Fibroblast of lung (primary cell): ENCODE measurements at places on chromosomes 1 and 21. TPM values are rescaled to one million over a fixed set of nuclear protein-coding genes. Genes with fewer than 3 reads are reported as not detected.

DNA sequence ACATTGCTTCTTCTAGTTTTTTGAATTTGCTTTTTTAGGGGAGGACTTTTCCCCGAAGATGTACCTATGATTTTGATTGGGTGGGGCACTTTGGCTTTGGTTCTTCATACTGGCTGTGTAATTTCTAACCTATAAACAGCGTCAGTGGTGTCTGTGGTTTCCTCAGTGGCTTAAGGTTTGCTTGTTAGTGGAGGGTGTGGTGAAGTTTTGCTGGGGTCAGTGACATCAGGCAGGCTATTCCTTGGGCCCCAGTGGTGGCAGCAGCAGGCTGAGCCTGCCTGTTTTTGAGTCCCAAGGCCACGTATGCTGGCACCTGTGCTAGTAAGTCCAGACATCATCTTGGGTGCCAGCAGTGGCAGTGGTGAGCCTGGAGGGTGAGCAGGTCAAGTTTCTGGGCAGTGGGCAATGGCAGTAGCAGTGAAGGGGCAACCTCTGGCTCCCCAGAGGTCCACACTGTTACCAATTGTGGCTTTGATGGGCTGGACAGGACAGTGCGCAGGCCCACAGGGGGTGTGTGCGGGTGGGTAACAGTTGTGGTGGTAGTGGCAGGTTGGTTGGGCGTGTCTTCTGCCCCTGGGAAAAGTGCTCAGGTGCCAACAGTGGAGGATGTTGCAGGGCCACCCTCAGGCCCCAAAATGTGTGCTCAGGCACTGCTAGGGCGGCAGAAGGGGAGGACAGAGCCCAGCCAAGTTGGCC, 54.9 kb upstream of the B3GALT2 start:
- no peaks in the 10 kb centered on the region for H3K4me1 ChIP-seq
- DNase-seq: no peak
- H3K27ac ChIP-seq: no peak overlapping the region
- H3K27me3 ChIP-seq: no peaks in the 10 kb centered on the region

- no peak for DNase-seq
- H3K4me1 ChIP-seq: peaks cover 5% of the 10 kb centered on the region
- no peak overlapping the region for H3K4me3 ChIP-seq
- no peaks in the 10 kb centered on the region for H3K27me3 ChIP-seq
Observed at GRCh38 chr1:67809887-67810286, 23.4 kb downstream of the GNG12 start.

- no peaks in the 10 kb centered on the region for H3K36me3 ChIP-seq
- peak; percentile 22 for DNase-seq
- H3K27ac ChIP-seq: no peak overlapping the region
- H3K27me3 ChIP-seq: no peaks in the 10 kb centered on the region
Observed at GRCh38 chr1:27652111-27652864, 17.3 kb upstream of the FGR start.

DNA sequence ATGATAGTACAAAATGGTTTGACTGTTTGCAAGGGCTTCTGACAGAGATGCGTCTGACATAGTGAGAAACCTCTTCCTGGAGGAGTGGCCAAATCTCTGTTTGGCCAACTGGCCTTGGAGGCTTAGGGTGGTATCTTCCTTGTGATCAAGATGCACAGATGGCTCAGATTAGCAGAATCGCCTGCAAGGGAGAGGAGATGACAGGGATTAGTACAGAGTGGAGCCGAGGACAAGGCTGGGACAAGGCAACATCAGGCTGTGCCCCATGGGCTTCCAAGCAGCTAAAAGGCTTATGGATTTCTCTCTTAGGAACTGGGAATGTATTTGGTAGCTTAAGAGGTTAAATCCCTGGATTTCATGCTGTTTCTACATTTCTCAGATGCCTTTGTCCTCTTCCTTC, 379.1 kb downstream of the SIPA1L2 start:
- no peaks in the 10 kb centered on the region for H3K36me3 ChIP-seq
- H3K4me1 ChIP-seq: no peaks in the 10 kb centered on the region
- H3K27me3 ChIP-seq: no peaks in the 10 kb centered on the region
- H3K27ac ChIP-seq: no peak overlapping the region

GRCh38 chr1:60390593-60391282, 317.2 kb upstream of the C1orf87 start:
- H3K36me3 ChIP-seq: no peaks in the 10 kb centered on the region
- no peak for DNase-seq
- H3K4me1 ChIP-seq: no peaks in the 10 kb centered on the region
- no peaks in the 10 kb centered on the region for H3K27me3 ChIP-seq
- H3K27ac ChIP-seq: no peak overlapping the region
- H3K4me3 ChIP-seq: no peak overlapping the region

GRCh38 chr1:104987210-104987609, 1237.5 kb downstream of the AMY1C start:
- no peak for DNase-seq
- H3K27ac ChIP-seq: no peak overlapping the region
- H3K36me3 ChIP-seq: no peaks in the 10 kb centered on the region
- no peaks in the 10 kb centered on the region for H3K4me1 ChIP-seq
- no peaks in the 10 kb centered on the region for H3K27me3 ChIP-seq

DNA sequence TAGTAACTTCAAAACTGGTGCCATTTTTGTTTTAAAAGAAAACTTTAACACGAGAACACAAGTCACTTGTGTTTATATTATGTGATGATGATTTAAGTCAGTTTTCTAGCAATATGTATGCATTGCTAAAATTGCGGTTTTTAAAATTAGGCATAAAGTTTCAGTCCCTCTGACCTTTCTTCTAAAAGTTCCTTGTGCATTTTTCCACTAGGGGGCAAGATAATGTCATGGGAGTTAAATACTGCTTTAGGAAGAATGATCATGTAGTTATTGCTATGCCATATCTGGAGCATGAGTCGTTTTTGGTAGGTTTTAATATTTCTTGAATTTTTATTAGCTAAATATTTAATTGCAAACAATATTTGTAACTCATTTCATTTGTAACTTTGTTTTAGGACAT, 10.7 kb downstream of the CDC7 start:
- no peak overlapping the region for H3K27ac ChIP-seq
- DNase-seq: peak; percentile 85
- no peaks in the 10 kb centered on the region for H3K4me1 ChIP-seq
- no peak overlapping the region for H3K4me3 ChIP-seq
- H3K27me3 ChIP-seq: no peaks in the 10 kb centered on the region
- H3K36me3 ChIP-seq: no peaks in the 10 kb centered on the region

- H3K27me3 ChIP-seq: no peaks in the 10 kb centered on the region
- no peaks in the 10 kb centered on the region for H3K36me3 ChIP-seq
- H3K4me1 ChIP-seq: peaks cover 5% of the 10 kb centered on the region
- no peak overlapping the region for H3K27ac ChIP-seq
Observed at GRCh38 chr1:170209125-170209524, 63.4 kb downstream of the NTMT2 start.

DNA sequence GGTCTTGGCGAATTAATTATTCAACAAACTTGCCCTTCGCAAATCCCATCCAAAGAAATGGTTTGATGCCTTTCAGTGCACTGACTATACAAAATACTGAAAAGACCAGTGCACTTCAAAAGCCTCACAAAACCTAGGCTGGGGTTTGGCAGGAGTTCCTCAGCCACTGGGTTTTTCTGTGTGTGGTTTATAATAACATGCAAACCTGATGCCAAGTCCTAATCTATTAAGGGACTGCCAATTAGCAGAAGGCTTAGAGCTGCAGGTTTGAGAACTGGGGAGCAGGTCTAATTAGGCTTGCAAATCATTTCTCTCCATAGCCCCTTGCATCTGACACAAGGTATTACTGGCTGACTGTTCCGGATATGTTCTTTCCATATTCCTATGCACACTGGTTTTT, 27.7 kb downstream of the PLPP3 start:
- H3K4me1 ChIP-seq: no peaks in the 10 kb centered on the region
- no peak for DNase-seq
- H3K4me3 ChIP-seq: no peak overlapping the region
- H3K36me3 ChIP-seq: peaks cover 2% of the 10 kb centered on the region

- no peak overlapping the region for H3K4me3 ChIP-seq
- H3K36me3 ChIP-seq: no peaks in the 10 kb centered on the region
- H3K27ac ChIP-seq: no peak overlapping the region
- DNase-seq: peak; percentile 98
- no peaks in the 10 kb centered on the region for H3K27me3 ChIP-seq
Observed at GRCh38 chr21:34986561-34987500, 62.3 kb downstream of the RUNX1 start.

DNA sequence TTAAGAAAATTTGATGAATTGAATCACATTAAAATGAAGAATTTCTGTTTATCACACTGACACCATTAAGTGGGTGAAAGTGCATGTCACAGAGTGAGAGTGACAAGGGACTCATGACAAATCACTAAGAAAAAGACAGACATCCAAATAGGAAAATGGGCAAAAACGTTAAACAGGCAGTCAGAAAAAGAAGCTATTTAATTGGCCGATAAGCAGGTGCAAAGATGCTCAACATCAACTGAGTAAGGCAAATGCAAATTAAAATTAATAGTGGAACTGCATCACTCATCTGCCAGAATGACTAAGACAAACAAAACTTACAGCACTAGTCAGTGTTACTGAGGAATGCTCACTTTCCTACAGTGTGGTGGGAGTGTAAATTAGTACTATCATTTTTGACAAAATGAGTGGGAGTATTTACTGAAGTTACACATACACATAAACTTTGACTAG, 39.2 kb upstream of the RUNX1 start:
- no peak for DNase-seq
- no peaks in the 10 kb centered on the region for H3K36me3 ChIP-seq
- peaks cover 12% of the 10 kb centered on the region for H3K4me1 ChIP-seq
- no peak overlapping the region for H3K4me3 ChIP-seq
- H3K27me3 ChIP-seq: no peaks in the 10 kb centered on the region

GRCh38 chr1:77514921-77515776, 167.3 kb downstream of the ZZZ3 start:
- no peak overlapping the region for H3K4me3 ChIP-seq
- H3K36me3 ChIP-seq: no peaks in the 10 kb centered on the region
- no peaks in the 10 kb centered on the region for H3K27me3 ChIP-seq
- peak overlapping the region; percentile 72 for H3K27ac ChIP-seq
- DNase-seq: peak; percentile 71

DNA sequence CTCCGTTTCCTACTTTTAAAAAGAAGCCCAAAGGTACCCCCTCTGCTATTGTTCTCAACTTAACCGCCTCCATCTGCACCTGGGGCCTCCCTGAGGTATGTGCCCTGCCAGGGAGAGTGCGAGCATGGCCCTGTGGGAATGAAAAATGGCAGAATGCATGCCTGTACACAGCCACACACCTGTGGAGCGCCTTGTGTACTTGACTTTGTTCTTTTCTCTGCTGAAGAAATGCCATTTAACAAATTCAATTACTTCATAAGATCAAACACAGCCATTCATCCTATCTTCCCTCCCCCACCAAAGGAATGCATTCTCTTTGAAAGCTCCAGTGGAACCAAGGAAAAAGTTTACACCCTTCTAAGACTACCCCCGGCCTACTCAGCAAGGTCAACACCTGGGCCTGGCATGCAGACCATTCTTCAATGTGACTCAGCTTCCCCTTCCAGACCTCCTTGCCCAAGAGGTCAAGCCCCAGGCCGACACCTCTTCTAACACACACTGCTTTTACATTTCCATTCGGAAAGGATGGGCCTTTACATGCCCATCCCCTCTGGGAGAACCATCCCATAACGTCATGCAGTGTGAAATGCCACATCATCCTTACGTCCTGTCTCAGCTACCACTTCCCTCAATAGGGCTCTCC, 123.7 kb downstream of the SMYD2 start:
- peak; percentile 90 for DNase-seq
- peak overlapping the region; percentile 35 for H3K27ac ChIP-seq
- no peak overlapping the region for H3K4me3 ChIP-seq
- peaks cover 7% of the 10 kb centered on the region for H3K36me3 ChIP-seq
- peaks cover 10% of the 10 kb centered on the region for H3K4me1 ChIP-seq

GRCh38 chr1:88698764-88699163, 14.7 kb downstream of the PKN2 start:
- no peaks in the 10 kb centered on the region for H3K4me1 ChIP-seq
- no peaks in the 10 kb centered on the region for H3K36me3 ChIP-seq
- no peaks in the 10 kb centered on the region for H3K27me3 ChIP-seq
- DNase-seq: no peak

Gene PAQR7
- total RNA-seq: 11.6 and 15.9 TPM in 2 replicates

Gene KLHL12
- 48.3 and 55.5 TPM in 2 replicates for total RNA-seq

Gene CD1B
- not detected in 2 replicates for total RNA-seq
